ENCODE measurements at places on chromosomes 4 and X.

GRCh38 chr4:188554413-188554812 lies 415.2 kb downstream of the TRIML1 start:
- no peak for DNase-seq

DNA sequence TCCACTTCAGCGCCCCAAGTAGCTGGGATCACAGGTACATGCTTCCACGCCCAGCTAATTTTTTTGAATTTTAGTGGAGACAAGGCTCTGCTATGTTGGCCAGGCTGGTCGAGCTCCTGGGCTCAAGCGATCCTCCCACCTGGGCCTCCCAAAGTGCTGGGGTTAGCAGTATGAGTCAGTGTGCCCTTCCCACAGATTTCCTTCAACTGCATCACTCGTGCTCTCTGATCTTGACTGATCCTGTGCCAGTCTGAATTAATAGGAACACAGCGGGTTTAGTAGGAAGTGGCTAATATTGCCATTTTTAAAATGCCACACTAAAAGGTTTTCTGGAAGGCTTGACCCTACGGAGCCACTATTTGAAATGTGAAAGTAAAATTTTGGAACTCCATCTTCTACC lies 4.3 kb upstream of the SHROOM2 start:
- no peak for DNase-seq

- no peak for DNase-seq
Observed at GRCh38 chr4:7323872-7324650, 110.7 kb downstream of the PSAPL1 start.

DNA sequence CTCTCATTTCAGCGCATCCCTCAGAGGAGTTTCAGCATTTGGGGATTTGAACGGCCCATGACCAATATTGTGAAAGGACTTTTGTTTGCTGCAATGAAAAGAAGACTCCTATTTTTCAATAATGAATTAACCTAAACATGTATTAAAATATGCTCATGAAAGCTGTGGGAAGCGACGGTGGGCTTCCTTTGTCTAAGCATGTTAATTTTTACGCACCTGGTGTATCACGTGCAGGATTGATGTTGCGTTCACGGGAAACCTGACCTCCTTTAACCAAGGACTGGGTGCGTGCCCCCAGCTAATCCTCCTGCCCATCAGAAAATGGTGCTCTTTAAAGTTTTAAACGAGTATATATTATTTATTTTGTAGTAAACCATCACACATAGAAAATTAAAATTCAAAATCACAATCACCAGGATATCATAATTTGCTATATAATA lies 590 bp upstream of the CCDC110 start:
- no peak for DNase-seq

DNA sequence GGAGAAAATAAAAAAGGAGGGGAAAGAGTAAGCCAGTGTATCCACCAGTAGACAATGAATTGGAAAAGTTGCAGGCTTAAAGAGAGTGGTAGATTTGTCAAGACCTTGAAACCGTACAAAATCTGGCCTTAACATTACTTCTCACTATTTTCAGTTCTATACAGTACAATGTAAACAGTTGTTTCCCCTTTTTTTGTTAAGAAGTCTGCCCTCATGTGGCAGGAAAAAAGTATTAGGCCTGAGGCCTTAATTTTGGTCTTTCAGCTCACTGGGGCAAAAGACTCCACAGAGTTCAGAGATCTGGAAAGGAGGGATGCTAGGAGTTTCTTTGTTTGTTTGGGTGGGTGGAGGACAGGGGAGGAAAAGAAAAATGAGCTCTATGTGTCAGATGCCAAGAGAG lies 92.8 kb upstream of the CCDC160 start:
- peak; percentile 4 for DNase-seq

- DNase-seq = no peak
Observed at GRCh38 chrX:3094261-3094660, 53.0 kb downstream of the ARSF start.

DNA sequence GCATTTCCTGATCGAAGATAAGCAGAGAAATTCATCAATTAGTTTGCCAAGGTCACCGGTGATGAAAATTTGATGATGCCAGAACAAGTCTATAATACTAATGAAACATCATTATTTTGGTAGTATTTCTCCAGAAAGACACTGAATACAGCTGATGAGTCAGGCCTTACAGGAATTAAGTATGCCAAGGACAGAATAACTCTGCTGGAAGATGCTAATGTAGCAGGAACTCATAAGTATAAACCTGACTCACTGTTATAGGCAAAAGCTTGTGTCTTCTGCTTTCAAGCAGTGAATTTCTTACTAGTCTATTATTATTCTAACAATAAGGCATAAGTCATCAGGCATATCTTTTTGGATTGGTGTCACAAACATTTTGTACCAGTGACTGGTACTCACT lies 1825.1 kb upstream of the IGFBP7 start:
- no peak for DNase-seq

DNA sequence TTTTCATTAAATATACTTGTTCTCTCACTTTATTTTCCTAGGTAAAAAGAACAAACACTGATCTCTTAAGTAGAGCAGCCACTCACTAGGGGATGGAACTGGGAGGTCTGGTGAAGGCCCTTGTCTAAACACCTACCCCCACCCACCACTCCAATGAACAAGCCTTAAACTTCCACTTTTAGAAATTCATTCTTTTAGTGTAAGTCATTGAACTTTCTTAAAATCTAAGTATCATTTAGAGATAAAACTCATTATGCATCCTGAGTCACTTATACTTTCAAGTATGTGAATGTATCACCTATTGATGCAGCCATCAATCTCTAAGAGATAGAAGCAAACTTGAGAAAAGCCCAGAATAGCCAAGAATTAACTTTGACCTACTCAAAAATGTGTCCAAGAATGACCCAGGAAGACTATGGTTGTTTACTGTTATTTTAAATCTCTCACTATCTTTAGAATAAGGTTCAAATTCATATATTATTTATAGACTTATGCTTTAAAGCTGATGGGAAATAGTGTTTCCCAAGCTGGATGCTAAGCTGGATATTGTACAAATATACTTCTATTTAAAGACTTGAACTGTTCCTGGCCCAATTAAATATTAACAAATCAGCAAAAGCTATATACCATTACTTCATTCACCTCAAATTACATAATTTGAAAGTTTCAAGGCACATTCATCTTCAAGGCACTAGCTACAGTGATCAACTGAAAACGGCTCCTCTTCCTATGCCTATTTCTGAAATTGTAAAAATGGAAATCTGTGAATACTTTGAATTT lies 49.5 kb downstream of the CAMK2D start:
- no peak for DNase-seq

DNA sequence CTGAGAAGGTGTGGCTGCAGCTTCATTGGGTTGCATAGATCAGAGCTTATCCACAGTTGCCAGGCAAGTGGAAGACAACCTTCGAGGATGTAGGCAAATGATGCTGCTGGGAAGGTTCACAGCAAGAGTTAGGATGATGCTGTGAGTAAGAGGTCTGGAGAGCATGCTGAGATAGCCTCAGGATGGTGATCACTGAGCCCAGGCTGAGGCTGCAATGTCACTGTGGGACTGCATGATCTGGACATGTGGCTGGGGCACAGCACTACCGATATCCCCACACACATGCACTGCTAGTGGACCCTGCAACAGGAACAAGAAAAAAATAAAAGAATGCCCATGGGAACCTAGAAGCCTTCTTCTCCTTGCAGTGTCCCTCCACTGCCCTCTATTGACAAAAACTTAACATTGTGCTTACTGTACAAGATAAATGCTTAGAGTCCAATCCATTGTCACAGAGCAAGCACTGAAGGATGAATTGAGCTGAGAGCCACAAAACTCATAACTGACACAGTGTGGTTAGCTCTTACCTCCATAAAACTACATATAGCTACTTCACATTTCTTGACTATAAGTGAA lies 105.6 kb downstream of the CNKSR2 start:
- peak; percentile 47 for DNase-seq

- DNase-seq = no peak
Observed at GRCh38 chr4:99723612-99724011, 66.0 kb upstream of the C4orf54 start.

DNA sequence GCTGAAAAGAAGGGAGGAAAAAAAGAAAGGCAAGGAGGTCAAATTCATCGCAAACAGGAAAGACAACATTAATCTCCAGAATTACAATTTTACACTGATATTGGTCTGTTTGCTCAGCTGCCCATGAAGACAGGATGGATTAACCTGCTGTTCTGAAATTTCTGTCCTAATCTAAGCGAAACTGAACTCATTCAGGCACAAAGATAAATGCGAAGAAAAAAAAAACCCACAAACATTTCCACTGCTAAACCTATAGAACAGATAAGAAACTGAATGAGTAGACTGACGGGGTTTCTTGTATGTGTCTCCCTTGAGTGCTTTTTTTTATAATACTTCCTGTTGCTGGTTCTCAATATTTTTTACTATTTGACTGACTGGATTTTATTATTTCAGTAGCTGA lies 251.8 kb upstream of the FTHL17 start:
- no peak for DNase-seq

DNA sequence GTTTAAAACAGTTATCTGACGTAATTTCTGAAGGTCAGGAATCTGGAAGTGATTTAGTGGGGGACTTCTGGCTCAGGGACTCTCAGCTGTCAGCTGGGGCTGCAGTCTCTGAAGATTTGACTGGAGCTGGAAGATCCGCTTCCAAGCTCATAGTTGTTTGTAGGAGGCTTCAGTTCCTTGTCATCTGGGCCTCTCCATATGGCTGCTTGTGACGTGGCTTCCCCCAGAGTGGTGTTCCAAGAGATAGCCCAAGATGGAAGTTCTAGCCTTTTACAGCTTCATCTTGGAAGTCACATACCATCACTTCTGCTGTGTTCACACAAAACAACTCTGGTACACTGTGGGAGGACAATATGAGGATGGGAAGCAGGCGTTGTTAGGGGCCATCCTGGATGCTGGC lies 2.1 kb downstream of the MPC1L start:
- DNase-seq = no peak

DNA sequence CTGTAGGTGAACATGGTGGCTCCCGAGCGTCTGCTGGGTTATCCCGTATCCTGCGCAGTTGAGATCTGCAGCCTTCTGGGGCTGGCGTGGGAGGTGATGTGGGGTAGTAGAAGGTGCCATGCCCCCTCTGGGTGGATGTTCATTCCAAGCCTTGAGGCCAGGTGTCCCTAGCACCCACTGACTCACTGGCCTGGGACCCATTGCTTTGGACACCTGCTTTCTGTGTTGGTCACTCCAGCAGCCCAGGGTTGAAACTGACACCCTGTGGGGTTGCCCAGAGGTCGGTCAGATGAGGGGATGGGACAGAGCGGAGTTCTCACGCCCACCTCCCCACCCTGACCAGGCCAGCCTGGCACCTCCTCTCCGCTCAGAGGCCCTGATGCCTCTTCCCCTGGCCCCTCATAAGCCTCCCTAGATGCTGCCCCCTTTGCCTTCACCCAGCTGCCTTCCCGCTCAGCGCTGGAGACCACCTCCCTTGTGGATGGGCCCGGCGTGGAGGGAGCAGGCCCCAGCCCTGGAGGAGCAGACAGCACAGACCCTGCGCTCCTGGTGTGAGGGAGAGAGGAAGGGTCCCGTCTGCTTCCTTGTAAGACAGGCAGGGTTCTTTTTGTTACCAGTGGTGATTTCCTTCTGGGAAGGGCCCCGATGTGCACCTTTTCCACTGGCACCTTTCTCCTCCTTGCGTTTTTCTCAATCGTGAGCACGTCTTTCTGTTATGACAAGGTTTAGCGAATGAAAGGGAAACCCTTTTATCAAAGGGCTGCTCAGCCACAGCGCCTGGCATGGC lies 2.0 kb downstream of the DOK7 start:
- DNase-seq = no peak

DNA sequence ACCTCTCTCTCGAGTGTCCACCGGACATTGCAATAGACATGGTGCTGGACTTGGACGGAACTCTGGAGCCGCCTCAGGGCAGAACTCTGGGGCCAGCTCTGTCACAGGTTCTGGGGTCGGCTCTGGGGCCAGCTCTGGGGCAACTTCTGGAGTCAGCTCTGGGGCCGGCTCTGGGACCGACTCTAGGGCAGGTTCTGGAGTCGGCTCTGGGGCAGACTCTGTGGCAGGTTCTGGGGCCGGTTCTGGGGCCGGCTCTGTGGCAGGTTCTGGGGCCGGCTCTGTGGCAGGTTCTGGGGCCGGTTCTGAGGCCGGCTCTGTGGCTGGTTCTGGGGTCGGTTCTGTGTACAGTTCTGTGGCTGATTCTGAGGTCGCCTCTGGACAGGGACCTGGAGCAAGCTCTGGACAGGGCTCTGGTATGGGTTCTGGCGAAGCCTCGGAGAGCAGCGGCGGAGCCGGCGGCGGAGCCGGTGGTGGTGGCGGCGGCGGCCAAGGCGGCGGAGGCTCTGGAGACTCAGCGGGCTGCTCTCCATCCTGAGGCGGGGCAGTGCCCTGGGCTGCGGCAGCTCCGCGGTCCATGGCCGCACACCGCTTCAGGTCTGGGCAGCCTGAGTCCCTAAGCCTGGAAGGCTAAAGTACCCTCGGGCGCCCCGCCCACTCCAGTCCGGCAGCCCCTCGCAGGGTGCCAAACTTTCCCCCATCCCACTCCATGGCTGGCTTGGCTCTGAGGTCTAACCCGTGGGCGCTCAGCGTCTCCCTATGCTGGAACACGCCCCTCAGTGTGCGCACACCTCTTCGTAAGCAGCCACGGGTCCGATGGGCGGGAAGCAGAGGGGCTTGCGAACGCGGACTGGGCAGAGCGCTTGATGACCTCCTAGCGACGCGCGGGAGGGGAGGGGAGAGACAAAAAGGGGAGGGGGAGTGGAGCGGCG lies at the start of gene DGKK:
Gene DGKK (minus strand): TSS at position 723 of the 929 bp plus-strand sequence. CDS start 147 bp downstream, at position 576.
- DNase-seq = no peak

- no peak for DNase-seq
Observed at GRCh38 chr4:107318078-107318477, 282.0 kb upstream of the DKK2 start.

GRCh38 chrX:13511241-13511943 lies 58.0 kb upstream of the EGFL6 start:
- DNase-seq = no peak

DNA sequence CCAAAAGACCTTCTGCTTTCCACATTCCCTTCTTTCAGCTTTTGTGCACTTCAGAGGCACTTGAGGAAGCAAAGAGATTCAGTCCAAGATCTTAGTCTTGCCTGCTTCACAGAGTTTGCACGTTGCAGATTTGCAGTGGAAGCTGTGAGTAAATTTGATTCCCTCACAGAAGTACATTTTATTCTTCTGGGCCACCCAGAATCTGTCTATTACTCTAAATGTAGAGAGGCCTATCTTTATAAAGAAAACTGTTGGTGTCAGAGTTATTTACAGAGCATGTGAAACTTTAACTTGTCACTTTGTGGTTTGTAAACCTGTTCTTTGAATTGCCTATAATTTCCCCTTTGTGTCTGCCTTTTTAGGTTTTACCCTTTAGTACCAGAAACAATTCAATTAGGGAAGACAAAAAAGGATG lies 15.5 kb downstream of the SPRY1 start:
- DNase-seq = no peak

- no peak for DNase-seq
Observed at GRCh38 chr4:16365036-16365569, 138.8 kb upstream of the TAPT1 start.

- no peak for DNase-seq
Observed at GRCh38 chr4:98482847-98483806, 175.3 kb downstream of the TSPAN5 start.

DNA sequence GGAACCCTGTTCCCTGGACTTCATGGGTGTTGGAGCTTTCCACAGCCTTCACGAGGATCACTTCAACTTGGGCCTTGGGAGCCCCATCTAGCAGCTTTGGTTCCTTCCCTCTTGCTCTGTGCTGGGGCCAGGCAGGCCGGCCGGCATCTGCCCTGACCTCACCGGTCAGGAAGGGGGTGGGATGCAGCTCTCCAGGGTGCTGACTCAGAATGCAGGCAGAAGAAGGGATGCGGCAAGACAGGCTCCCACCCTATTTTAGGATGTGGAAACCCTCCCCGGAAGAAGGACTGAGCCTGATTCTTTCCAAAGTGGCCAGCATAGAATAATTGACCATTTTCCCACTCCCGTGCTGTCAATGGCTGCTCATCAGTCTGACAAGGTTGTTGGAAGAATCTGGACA lies 47.1 kb downstream of the FHDC1 start:
- DNase-seq = no peak

Data from CD4-positive, alpha-beta T cell treated with Interleukin-12 subunit alpha and Interleukin-12 subunit beta, for 1 hour (primary cell).